ENCODE measurements at places on chromosomes 3 and 15.

GRCh38 chr3:177760803-177761202 lies 563.5 kb upstream of the TBL1XR1 start:
- no peaks in the 10 kb centered on the region for H3K27me3 ChIP-seq
- DNase-seq: no peak
- no peak overlapping the region for H3K4me3 ChIP-seq
- no peaks in the 10 kb centered on the region for H3K36me3 ChIP-seq

GRCh38 chr3:191721390-191721861 lies 260.5 kb downstream of the PYDC2 start:
- peaks cover 5% of the 10 kb centered on the region for H3K4me1 ChIP-seq
- no peak overlapping the region for H3K4me3 ChIP-seq
- no peaks in the 10 kb centered on the region for H3K36me3 ChIP-seq

GRCh38 chr15:74171965-74172541 lies 1.5 kb upstream of the ISLR start:
- H3K4me1 ChIP-seq: peaks cover 3% of the 10 kb centered on the region
- H3K27ac ChIP-seq: no peak overlapping the region
- H3K4me3 ChIP-seq: no peak overlapping the region
- peaks cover 13% of the 10 kb centered on the region for H3K27me3 ChIP-seq
- DNase-seq: no peak

DNA sequence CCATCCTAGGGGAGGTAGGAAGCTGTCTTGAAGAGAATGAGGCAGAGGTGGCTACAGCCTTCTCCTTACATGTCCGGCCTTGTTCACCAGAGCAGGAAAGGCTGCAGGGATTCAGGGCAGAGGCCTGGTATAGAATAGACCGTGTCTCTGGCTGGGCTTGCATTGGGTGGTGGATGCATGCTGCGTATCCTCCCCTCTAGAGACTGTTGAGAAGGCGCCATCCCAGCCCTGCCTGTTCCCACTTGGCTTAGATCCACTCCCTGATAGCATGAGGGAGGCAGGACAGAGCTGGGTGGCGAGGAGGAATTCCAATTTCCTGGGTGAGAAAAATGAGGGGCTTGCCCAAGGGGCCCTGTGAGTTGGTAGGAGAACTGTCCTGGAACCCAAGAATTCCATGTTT lies 57.5 kb downstream of the CORO2B start:
- H3K27me3 ChIP-seq: no peaks in the 10 kb centered on the region
- no peak overlapping the region for H3K27ac ChIP-seq
- H3K4me3 ChIP-seq: no peak overlapping the region
- H3K4me1 ChIP-seq: peaks cover 19% of the 10 kb centered on the region
- no peak for DNase-seq

DNA sequence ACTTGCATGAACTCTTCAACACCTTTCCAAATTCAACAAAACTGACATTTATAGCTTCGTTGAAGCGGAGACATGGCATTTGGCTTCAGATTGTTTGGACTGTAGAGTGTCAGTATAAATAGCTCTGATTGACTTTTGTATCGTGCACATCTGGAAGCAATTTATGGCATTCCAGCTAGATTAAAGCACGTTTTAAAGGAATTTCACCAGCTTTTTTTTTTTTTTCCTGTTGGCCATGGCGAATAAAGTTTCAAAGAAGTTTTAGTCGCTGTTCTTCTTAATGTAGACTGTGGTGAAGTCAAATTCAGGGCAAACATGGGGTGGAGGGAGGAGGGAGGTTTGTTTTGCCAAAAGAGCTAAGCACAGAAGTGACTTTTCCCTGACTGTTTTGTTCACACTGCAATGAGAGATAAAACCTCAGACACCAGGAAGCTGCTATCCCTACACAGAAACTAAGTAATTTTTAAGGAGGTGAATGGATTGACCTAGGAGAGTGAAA lies 391.0 kb upstream of the RARB start:
- no peaks in the 10 kb centered on the region for H3K4me1 ChIP-seq
- no peak overlapping the region for H3K27ac ChIP-seq
- H3K4me3 ChIP-seq: no peak overlapping the region
- H3K36me3 ChIP-seq: no peaks in the 10 kb centered on the region

DNA sequence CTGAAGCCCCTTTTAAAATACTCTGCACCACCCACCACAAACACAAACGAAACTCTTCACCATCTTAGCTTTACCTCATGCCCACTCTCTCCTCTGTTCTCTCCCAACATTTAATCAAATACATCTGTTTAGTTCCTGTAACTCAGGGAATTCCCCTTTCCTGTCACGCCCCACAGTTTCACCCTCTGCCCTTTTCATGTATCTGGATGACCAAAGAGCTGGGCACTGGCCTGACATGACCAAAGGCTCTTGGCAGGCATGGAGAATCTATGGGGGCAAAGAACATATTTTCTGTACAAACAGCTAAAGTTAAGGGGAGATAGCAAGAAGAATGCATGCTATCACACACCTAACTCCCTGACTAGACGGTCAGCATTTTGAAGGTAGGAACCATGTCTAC lies 270.0 kb downstream of the TBL1XR1 start:
- no peaks in the 10 kb centered on the region for H3K4me1 ChIP-seq
- H3K36me3 ChIP-seq: no peaks in the 10 kb centered on the region
- H3K27me3 ChIP-seq: no peaks in the 10 kb centered on the region
- H3K27ac ChIP-seq: no peak overlapping the region

GRCh38 chr15:60471314-60471713 lies 7.6 kb downstream of the ICE2 start:
- peaks cover 51% of the 10 kb centered on the region for H3K36me3 ChIP-seq
- DNase-seq: no peak
- H3K4me1 ChIP-seq: peaks cover 29% of the 10 kb centered on the region
- no peak overlapping the region for H3K27ac ChIP-seq
- H3K4me3 ChIP-seq: no peak overlapping the region

GRCh38 chr3:112303764-112304325 lies 9.8 kb upstream of the SLC9C1 start:
- H3K36me3 ChIP-seq: no peaks in the 10 kb centered on the region
- H3K27me3 ChIP-seq: no peaks in the 10 kb centered on the region
- no peak overlapping the region for H3K27ac ChIP-seq
- no peak overlapping the region for H3K4me3 ChIP-seq

- H3K27ac ChIP-seq: no peak overlapping the region
- no peaks in the 10 kb centered on the region for H3K27me3 ChIP-seq
- H3K4me3 ChIP-seq: no peak overlapping the region
- peaks cover 5% of the 10 kb centered on the region for H3K4me1 ChIP-seq
- H3K36me3 ChIP-seq: peaks cover 38% of the 10 kb centered on the region
- DNase-seq: no peak
These were observed 41.1 kb downstream of the CCK start for GRCh38 chr3:42224658-42225421.

DNA sequence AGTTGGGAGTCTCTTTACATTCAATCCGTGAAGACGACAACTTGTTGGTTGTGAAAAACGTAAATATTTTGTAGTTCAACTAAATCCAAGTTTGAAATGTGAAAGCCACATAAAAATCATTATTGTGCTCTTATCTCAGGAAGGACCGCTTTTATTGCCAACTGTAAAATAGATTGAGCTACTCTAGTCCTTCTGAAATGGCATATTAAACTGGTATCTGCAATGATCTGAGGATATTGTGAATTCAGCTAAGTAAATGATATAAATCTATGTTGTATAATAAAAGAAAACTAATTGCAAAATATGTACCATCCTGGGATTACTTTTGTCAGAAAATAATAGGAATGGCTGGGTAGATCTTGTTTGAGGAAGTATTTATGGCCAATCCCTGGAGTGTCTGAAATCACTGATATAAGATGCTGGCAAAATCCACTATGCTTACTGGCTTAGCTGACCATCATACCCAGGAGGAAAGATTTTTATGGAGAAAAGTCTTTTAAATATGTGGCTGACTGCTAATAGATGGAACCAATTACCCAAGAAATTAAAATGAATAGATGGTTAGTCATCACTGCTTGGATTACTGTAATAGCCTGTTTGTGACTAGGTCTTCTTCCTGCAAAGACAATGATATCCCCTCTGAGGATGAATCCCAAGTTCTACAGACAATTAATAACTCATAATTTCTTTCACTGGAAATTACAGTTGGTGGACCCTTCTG lies 191.8 kb downstream of the SEMA6D start:
- no peak overlapping the region for H3K4me3 ChIP-seq
- H3K36me3 ChIP-seq: no peaks in the 10 kb centered on the region
- H3K27me3 ChIP-seq: no peaks in the 10 kb centered on the region

DNA sequence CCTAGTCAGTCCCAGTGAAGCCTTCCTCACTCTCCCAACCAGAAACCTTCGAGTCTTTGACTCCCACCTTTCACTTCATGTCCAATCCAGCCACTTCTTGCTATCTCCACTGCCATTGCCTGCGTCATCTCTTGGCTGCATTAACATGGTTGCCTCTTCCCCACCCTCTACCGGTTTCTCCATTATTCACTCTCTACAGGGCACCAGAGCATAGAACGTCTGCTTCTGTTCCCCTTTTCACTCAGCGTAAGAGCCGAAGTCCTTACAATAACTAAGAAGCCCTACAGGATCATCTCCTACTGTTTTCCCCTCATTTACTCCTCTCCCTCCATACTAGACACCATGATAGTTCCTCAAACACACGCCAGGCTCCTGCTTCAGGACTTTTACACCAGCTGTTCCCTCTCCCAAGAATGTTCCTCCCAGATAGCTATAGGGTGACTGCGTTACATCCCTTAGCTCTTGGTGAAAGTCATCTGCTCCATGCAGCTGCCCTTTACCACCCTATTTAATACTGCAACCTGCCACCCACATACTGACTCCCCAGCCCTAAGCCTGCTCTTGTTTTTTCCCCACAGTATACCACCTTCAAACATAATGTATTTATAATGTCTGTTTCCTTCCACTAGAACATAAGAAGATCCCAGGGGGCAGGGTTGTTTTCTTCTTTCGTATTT lies 30.9 kb downstream of the RCN2 start:
- no peak for DNase-seq
- H3K27me3 ChIP-seq: peaks cover 27% of the 10 kb centered on the region
- H3K36me3 ChIP-seq: no peaks in the 10 kb centered on the region
- H3K27ac ChIP-seq: no peak overlapping the region

GRCh38 chr15:31397851-31398661 lies 71.4 kb downstream of the KLF13 start:
- no peak overlapping the region for H3K4me3 ChIP-seq
- H3K27me3 ChIP-seq: no peaks in the 10 kb centered on the region
- H3K36me3 ChIP-seq: no peaks in the 10 kb centered on the region
- H3K4me1 ChIP-seq: peaks cover 44% of the 10 kb centered on the region

DNA sequence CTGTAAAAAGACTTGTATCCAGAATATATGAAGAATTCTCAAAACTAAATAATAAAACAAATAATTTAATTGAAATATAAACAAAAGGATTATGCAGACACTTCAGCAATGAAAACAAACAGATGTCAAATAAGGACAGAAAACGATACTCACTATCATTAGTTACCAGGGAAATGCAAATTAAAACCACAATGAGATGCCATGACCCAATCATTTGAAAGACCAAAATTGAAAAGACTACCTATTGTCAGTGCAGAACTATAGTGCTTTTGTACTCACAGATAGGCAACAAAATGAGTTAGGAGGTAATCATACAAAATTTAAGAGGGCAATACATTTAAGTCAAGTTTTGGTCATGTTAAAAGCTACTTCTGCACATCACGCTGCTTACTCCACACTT lies 31.6 kb upstream of the OR5K4 start:
- peaks cover 43% of the 10 kb centered on the region for H3K27me3 ChIP-seq
- no peak for DNase-seq
- H3K36me3 ChIP-seq: no peaks in the 10 kb centered on the region
- no peak overlapping the region for H3K4me3 ChIP-seq
- no peaks in the 10 kb centered on the region for H3K4me1 ChIP-seq

DNA sequence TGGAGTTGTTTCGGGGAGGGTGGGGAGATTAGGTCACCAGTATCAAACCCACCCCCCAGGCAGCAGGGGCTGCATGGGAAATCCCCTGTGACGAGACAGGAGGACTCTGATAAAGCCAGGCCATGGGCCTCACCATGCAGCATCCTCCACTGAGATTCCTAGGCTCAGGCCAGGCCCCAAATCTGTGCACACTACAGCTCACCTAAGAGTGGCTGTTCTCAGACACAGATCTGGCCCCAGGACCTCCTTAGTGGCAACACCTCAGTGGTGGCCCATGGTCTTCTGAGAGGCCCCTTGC lies 29.0 kb downstream of the PXYLP1 start:
- no peaks in the 10 kb centered on the region for H3K36me3 ChIP-seq
- no peak overlapping the region for H3K27ac ChIP-seq
- no peaks in the 10 kb centered on the region for H3K27me3 ChIP-seq
- H3K4me3 ChIP-seq: no peak overlapping the region
- DNase-seq: no peak

- no peak overlapping the region for H3K4me3 ChIP-seq
- H3K27me3 ChIP-seq: peaks cover 90% of the 10 kb centered on the region
- H3K36me3 ChIP-seq: no peaks in the 10 kb centered on the region
- H3K4me1 ChIP-seq: no peaks in the 10 kb centered on the region
These were observed 56.2 kb downstream of the IL5RA start for GRCh38 chr3:3053974-3054373.

DNA sequence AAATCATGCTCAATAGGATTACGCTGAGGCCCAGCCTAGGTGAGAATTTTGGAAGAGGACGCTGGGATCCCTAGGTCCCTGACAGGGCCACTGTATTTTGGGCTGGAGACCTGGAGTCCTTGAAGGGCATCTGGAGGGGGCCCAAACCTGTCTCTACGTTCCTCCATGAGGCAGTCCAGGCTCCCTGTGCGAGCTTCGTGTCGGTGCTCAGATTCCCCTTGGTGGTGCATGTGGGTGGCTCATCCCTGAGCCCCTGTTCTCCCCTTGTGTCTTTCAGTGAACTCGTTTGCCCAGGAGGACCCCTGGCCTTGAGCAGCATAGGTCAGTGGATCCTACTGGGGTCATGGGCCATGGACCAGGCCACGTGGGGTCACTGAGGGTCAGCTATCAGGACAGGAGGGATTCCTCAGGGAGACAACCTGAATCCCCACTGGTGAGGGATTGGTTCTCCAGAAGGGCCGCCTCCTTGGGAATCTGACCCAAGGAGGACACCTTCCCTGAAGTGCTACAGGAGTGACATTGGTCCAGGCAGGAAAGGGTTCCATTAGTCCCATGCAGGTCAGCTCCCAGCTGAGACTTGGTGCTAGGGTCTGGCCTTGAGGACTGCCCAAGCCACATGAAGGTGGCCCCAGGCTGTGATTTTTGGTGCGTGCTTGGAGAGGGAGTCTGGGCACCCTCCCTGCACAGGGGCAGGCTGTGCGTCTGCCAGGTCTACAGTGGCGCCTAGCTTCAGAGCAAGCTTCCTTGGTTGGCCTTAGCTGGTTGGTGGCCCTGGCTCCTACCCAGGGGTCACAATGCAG lies 229.8 kb downstream of the SNRPN start:
- no peak for DNase-seq
- no peak overlapping the region for H3K4me3 ChIP-seq
- no peaks in the 10 kb centered on the region for H3K4me1 ChIP-seq
- H3K27ac ChIP-seq: no peak overlapping the region
- H3K27me3 ChIP-seq: no peaks in the 10 kb centered on the region

GRCh38 chr15:33964665-33965040 lies 3.6 kb upstream of the CHRM5 start:
- no peak overlapping the region for H3K27ac ChIP-seq
- H3K27me3 ChIP-seq: no peaks in the 10 kb centered on the region
- DNase-seq: no peak
- H3K4me1 ChIP-seq: no peaks in the 10 kb centered on the region
- H3K36me3 ChIP-seq: no peaks in the 10 kb centered on the region
- H3K4me3 ChIP-seq: no peak overlapping the region

- H3K27me3 ChIP-seq: no peaks in the 10 kb centered on the region
- no peak overlapping the region for H3K4me3 ChIP-seq
- peaks cover 7% of the 10 kb centered on the region for H3K4me1 ChIP-seq
- no peaks in the 10 kb centered on the region for H3K36me3 ChIP-seq
- DNase-seq: peak; percentile 6
These were observed 55.8 kb downstream of the SEMA6D start for GRCh38 chr15:47773143-47773542.

All from MCF 10A (cell line).